ENCODE measurements at places on chromosomes 1 and 21. TPM values are rescaled to one million over a fixed set of nuclear protein-coding genes. Genes with fewer than 3 reads are reported as not detected.

DNA sequence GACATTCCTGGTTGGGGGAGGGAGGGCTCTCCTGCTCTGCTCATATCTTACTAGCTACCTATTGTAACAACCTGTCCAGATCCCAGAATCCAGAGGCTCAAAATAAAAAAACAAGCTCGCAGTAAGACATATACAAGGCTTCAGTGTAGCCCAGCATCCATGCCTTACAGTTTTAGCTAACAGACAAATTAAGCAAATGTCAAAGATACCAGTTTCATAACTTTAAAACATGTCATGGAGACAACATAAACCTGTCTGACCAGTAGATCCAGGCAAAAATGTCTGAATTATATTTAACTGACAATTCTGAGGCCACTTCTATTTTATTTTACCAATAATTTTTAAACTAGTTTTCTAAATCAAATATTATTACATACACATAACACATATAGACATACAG, 167.7 kb upstream of the TNR start:
- DNase-seq = no peak

GRCh38 chr1:15939181-15940109, 36.5 kb downstream of the ZBTB17 start:
- DNase-seq = peak; percentile 65

DNA sequence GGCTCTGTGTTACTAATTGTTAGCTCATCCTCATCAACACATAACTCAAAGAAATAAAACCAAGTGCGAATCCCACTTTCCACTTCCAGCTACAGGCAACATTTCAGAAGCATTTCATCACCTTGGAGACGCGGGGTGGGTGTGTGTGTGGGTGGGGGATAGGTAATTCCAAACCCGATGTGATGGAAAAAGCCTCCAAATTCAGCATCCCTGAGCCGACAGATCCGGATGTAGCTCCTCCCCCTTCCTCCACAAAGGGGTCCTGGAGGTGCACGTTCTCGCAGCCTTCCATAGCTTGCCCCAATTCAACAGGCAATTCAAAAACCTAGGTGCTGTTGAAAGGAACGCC, 486 bp downstream of the HSPA13 start:
- DNase-seq = no peak

DNA sequence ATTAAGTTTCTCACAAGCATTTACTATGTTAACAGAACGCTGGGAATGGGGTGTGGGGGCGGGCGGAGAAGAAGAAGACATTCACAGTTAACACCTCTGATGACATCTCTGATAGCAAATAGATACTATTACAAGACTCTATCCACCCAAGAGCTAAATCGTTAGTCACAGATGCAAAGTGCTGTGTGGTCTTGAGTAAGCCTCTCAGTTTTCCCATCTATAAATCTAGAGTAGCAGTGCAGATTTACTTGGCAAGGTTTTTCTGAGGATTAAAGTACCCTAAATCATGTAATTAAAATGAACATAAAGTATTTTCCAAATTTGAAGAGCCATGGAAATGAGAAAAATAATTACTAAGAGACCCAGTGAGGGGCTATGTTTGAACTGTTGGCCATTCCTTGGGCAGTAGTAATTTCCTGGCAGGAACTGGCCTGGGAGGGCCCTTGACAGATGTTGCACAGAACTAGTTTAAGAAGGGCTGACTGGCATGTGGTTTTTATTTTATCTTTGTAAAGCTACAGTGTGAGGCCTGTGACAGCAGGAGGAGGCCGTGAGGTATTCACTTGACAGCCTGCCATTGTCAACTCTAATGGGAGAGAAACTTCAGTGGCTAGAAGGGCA, 58.7 kb upstream of the APOBEC4 start:
- no peak for DNase-seq

GRCh38 chr1:208161656-208162375, 82.4 kb downstream of the PLXNA2 start:
- no peak for DNase-seq

GRCh38 chr1:246069581-246069980, 437.5 kb downstream of the SMYD3 start:
- DNase-seq = no peak

DNA sequence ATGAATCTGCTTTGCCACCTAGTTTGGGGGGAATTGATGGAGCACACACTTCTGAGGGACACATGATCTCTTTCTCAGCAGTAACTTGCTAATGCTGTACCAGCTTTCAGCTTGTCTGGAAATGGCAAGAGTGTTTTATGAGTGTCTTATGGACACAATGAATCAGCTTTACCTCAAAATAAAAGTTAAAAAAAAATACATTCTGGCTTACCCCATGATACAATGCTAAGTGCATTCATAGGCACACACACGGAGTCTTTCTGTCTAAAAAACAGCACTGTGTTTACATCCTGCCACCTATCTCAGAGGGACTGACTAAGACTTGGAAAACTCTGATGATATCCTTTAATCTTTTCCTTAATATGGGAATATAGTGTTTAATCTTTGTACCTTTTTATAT, 455.5 kb upstream of the ADAMTS5 start:
- no peak for DNase-seq

- no peak for DNase-seq
Measured at GRCh38 chr1:48649880-48650279, 126.8 kb downstream of the BEND5 start.

DNA sequence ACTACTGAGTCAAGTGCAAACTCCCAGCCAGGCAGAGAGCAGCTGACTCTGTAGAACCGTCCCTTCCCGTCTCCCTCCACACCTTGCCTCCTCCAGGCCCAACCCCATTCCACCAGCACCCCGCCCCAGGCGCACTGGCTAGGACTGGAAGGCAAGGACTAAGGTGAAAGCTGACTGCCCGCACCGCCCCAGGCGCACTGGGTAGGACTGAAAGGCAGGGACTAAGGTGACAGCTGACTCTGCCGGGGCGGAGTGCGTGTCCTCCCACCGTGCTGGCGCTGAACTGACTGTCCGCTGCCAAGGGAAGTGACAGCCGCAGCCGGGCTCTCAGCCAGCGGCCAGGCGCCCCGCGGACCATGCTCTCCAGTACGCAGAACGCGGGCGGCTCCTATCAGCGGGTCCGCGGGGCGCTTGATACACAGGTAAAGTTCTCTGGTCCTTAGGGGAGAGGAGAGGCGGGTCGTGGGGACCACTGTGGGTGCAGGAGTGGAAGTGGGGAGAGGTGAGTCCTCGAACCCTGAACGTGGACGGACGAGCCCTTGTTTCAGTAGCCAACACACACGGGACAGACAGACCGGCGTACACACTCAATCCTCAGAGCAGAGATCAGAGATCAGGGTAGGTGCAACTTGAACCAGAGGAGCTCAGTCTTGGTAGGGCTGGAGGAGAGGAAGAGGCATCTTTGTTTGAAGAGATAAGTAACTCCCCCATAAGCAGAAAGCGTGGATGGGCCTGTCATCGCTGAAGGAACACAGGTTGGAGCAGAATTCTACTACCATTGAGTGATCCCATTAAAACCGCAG, 58.0 kb downstream of the RBM11 start:
- DNase-seq = peak; percentile 90

DNA sequence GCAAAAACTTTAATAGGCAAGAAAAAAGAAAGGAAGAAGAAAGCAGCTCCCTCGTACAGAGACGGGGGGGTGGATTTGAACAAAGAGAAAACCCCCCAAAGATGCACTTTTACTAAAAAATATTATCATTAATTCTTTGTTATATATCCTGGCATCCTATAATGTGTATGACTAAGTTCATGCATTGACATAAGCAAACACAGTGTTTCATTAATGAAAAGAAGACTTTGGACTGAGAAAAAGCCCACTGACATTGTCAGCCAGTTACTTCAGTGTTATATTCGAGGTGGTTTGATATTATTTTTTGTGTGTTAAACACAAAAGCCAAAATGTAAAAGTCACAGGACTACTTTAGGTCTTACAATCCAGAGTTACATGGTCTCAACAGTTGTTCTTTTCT, 110.1 kb upstream of the DPYD start:
- DNase-seq = no peak

DNA sequence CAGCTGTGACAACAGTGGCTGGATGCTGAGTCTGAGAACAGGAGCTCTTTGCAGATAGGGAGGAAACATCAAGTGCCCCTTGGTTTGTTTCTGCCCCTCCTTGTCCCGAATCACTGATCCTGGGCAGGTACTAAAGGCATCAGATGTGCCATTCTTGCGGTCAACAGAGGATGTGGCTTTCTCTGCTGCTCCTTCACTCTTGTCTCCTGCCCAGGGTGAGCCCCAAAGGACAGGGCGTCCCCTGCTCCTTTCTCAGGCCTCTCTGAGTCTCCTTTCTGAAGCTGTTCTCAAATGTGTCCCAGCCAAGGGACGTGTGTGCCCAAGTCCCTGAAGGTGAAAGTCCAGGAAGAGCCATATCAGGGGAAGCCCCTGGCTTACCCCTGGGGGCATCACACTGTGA, 31.7 kb downstream of the SLC37A1 start:
- no peak for DNase-seq

DNA sequence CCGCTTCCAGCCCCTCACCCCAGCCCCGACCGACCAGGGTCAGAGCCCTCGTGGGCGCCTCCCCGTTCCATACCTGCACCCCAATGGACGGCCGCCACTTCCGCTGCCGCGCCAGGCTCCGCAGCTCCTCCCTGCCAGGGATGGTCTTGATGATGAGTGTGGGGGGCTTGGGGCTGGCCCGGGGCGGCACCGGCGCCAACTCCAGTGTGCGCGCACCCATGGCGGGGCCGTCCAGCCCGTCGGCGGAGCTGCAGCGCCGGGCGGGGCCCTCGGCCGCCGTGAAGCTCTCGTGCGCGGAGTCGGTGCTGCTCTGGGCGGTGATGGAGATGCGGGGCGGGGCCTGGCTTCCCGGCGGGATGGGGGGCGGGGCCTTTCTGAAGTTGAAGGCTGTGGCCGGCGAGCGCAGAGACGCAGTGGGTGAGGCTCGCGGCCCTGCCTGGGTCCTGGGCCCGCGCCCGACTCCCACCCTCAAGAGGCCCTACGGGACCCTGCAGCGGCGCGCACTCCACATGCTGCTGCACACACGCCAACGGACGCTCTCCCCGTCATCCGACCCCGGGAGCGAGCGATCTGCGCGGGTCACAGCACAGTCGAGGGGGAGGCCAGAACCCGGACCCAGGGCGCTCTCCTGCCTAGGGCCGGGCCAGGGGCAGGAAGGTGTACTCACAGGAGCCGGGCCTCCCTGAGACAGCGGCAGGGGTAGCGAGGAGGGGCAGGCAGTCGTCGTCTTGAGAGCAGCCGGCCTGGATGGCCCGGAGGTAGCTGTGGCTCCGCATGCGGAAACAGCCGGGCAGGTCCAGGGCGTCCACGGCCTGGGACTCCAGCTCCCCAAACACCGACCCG, 26.1 kb upstream of the SMIM12 start:
- no peak for DNase-seq

GRCh38 chr1:90417126-90417525, 300.0 kb downstream of the BARHL2 start:
- DNase-seq = no peak

GRCh38 chr1:53963460-53963859, 17.3 kb downstream of the LRRC42 start:
- no peak for DNase-seq

DENND2D gene
- 33.0 TPM for total RNA-seq

ADAMTS5 gene
- total RNA-seq = 60.0 TPM

OR10Z1 gene
- total RNA-seq = not detected

TRPM2 gene
- total RNA-seq = 12.0 TPM
